ENCODE measurements at places on chromosomes 1 and 21. TPM values are rescaled to one million over a fixed set of nuclear protein-coding genes. Genes with fewer than 3 reads are reported as not detected.

SAMSN1 gene
- 64.9 TPM for total RNA-seq

DNA sequence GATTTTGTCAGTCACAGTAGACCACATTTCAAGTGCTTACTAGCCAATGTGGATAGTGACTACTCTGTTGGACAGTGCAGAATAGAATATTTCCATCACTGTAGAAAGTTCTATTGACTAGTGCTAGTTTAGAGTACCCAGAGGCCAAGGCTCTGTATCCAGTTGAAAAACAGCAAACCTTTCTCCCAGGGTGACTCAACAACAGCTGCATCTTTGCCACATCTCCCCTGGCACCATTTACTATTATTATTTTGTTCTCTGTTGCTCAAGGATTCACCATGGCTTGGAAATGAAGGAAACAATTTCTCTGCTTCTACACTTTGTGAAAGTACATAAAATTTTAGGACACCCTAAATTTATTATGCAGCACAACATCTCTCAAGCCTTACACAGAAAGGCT lies 85.3 kb upstream of the WDR26 start:
- H3K4me1 ChIP-seq, result peaks cover 4% of the 10 kb centered on the region
- H3K4me3 ChIP-seq, result no peak overlapping the region
- H3K27ac ChIP-seq, result no peak overlapping the region
- H3K27me3 ChIP-seq, result peaks cover 16% of the 10 kb centered on the region
- DNase-seq, result no peak
- no peaks in the 10 kb centered on the region for H3K36me3 ChIP-seq

- H3K4me1 ChIP-seq, result peaks cover 39% of the 10 kb centered on the region
- H3K4me3 ChIP-seq, result peak overlapping the region; percentile 57
- no peaks in the 10 kb centered on the region for H3K27me3 ChIP-seq
- no peak for DNase-seq
Observed at GRCh38 chr1:24954631-24955030, 24.6 kb upstream of the RUNX3 start.

- H3K4me3 ChIP-seq, result no peak overlapping the region
- no peak for DNase-seq
- peaks cover 2% of the 10 kb centered on the region for H3K36me3 ChIP-seq
- H3K4me1 ChIP-seq, result peaks cover 7% of the 10 kb centered on the region
Observed at GRCh38 chr1:210647406-210648333, 319.0 kb downstream of the HHAT start.

DNA sequence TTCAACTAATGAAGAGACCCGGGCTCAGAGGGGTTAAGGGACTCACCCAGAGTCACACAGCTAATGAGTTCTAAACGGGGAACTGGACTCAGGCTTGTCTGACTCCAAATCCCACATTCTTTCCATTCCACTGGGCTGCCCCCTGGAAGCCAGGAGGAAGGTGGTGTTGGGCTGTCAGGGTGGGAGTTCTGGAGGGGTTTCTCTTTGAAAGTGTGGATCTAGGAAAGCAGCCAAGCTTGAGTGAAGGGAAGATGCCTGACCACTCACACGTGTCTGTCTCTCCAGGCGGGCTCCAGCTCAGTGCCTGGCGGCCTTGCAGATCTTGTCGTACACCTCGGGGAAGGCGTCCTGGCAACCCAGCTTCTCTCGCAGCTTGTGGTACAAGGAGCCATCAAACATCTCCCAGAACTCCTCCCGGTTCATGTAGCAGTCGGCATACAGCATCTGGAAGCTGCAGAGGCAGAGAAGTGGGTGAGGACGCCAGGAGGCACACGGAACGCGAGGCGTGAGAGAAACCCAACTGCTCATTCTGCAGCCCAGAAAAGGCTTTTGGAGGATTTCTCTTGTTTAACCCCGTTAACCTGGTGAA lies 35.0 kb downstream of the DHCR24 start:
- H3K4me3 ChIP-seq, result no peak overlapping the region
- no peaks in the 10 kb centered on the region for H3K36me3 ChIP-seq
- DNase-seq, result no peak
- no peaks in the 10 kb centered on the region for H3K27me3 ChIP-seq
- no peaks in the 10 kb centered on the region for H3K4me1 ChIP-seq

SLC26A9 gene
- total RNA-seq, result not detected

DNA sequence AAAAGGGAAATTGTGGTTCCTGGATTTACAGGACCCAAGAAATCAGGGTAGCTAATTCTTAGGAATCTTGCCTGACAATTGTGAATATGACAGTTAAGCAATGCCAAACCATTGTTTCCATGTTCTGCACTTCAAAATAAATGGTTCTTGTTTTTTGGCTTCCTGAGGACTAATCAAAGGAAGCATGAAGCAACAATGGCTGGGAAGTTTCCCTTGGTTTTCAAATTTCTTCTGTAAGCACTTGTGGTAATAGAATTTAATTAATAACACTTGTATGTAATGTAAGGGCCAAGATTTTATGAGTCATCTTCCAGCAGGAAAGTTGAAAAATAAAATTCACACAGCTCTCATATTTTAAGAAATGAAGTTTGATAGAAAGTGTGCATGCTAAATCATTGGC lies 31.7 kb downstream of the JAM2 start:
- H3K4me1 ChIP-seq, result no peaks in the 10 kb centered on the region
- H3K27ac ChIP-seq, result no peak overlapping the region
- peaks cover 24% of the 10 kb centered on the region for H3K27me3 ChIP-seq

- no peak overlapping the region for H3K27ac ChIP-seq
- H3K4me3 ChIP-seq, result no peak overlapping the region
- H3K4me1 ChIP-seq, result peaks cover 2% of the 10 kb centered on the region
- DNase-seq, result no peak
Observed at GRCh38 chr1:210949039-210949438, 184.9 kb downstream of the KCNH1 start.

GRCh38 chr21:20698585-20698984 lies 299.6 kb upstream of the NCAM2 start:
- no peaks in the 10 kb centered on the region for H3K27me3 ChIP-seq
- no peaks in the 10 kb centered on the region for H3K4me1 ChIP-seq
- DNase-seq, result no peak
- H3K36me3 ChIP-seq, result no peaks in the 10 kb centered on the region
- no peak overlapping the region for H3K27ac ChIP-seq

GRCh38 chr1:157773493-157774350 lies 3.2 kb downstream of the FCRL2 start:
- peaks cover 15% of the 10 kb centered on the region for H3K27me3 ChIP-seq
- peak overlapping the region; percentile 43 for H3K4me3 ChIP-seq
- no peak for DNase-seq
- H3K4me1 ChIP-seq, result no peaks in the 10 kb centered on the region
- H3K36me3 ChIP-seq, result no peaks in the 10 kb centered on the region

RPE65 gene
- total RNA-seq, result not detected

DNA sequence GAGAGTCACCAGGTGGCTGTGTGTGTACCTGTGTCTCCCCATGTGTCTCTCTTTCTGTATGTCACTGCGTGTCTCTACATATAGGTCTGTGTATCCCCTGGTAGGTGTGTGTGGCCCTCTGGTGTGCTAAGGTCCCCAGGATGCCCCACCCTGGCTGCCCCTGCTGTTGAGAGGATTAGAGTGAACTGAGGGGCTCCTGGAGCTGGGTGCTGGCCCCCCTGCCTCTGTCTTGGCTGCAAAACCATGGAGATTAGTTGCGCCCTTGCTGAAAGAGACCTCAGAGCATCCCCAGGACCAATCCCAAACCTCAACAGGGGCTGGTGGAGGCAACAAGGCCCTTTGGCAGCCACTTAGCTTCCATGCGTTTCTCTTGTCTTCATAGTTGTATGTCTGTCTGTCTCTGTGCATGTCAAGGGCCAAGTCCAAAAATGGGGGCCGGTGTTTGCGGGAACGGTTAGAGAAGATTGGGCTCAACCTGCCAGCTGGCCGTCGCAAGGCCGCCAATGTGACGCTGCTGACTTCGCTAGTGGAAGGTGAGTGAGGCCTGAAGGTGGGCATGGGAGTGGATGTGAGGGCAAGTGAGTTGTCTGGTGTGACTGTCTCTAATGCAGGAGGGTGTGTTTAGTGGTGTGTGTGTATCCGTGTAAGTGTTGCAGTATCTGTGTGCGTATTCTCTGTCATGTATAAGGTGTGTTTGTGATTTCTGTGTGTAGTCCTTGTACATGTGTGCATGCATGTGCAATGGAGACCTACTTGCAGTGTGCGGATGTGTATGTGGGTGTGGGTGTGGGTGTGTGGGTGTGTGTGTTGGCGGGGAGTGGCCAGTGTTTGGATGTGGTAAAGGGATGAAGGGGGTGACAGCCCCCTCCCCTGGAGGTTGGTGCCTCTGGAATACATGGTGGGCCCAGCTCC lies 16.7 kb downstream of the TFAP2E start:
- peak overlapping the region; percentile 63 for H3K27ac ChIP-seq
- H3K4me1 ChIP-seq, result peaks cover 15% of the 10 kb centered on the region
- H3K4me3 ChIP-seq, result peak overlapping the region; percentile 49
- H3K27me3 ChIP-seq, result no peaks in the 10 kb centered on the region
- H3K36me3 ChIP-seq, result peaks cover 7% of the 10 kb centered on the region

DNA sequence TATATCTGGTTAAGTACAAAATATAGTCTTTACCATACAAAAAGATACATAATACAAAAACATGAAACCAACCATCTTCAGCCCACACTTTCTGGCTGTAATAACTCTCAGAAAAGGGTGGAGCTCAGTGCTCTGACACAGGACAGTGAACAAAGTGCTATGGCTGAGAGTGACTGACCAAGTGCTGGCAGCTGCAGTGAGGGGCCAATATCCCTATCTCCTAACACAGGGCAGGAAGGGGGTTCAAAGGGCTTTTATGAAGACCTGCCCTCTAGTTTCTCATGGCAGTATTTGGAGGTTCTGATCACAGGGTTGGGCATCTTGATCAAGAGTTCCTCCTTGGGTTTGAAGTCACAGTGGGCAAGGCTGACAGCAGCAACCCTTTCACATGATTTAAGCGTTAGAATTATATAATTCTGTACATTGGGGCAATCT lies 3.9 kb downstream of the TXNIP start:
- H3K4me3 ChIP-seq, result peak overlapping the region; percentile 99
- DNase-seq, result no peak
- peaks cover 59% of the 10 kb centered on the region for H3K4me1 ChIP-seq
- H3K27ac ChIP-seq, result peak overlapping the region; percentile 97
- H3K27me3 ChIP-seq, result no peaks in the 10 kb centered on the region
- peaks cover 25% of the 10 kb centered on the region for H3K36me3 ChIP-seq

GRCh38 chr1:92084651-92085050 lies 4.5 kb downstream of the BTBD8 start:
- no peak for DNase-seq
- H3K27me3 ChIP-seq, result no peaks in the 10 kb centered on the region
- H3K4me1 ChIP-seq, result peaks cover 13% of the 10 kb centered on the region
- peaks cover 3% of the 10 kb centered on the region for H3K36me3 ChIP-seq

SEC16B gene
- total RNA-seq, result not detected
